Activated CD4-positive, CD25-positive, alpha-beta regulatory T cell treated with anti-CD3 and anti-CD28 coated beads, Interleukin-2, amount 50 U/mL, for 72 hours (primary cell): ENCODE measurements at places on chromosomes 13 and 19.

GRCh38 chr19:45499196-45500180 is 1.2 kb downstream of the PPM1N start:
- peak; percentile 57 for DNase-seq

DNA sequence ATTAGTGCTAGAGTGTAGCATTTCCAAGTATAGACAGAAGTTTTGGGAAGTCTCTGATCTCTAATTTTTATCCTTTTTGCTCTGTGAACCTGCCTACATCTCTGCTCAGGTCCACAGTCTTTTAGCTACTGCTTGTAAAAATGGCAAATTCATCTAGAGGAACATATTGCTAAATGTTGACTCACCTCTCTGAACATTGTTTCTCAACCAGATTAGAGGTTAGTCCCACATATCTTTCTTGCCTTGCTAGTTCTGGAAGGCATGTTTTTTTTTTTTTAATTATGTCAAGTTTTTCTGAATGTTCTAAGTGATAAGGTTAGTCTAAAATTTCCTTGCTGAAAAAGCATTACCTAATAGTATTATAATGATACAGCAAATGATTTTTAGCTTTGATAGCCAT is 2889.6 kb upstream of the PCDH20 start:
- no peak for DNase-seq

DNA sequence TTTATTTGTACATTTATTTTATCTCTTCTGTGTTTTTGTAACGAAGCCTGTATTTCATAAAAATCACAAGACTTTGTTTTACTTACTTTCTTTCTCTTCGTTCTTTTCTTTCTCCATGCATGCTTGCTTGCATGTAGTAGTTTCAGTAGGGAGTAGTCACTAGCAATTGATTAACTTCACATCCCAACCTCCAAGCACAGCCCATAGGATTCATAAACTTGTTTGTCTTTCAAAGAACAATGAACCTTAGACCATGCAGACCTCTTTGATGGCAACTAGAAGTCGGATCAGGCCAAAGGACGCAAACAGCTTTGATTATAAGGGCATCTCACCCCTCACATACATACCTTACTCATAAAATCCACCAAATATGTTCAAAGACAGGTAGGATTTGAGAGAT is 3.1 kb upstream of the PRR20A start:
- DNase-seq, result no peak

GRCh38 chr13:60562096-60562780 is 165.2 kb downstream of the TDRD3 start:
- DNase-seq, result no peak

DNA sequence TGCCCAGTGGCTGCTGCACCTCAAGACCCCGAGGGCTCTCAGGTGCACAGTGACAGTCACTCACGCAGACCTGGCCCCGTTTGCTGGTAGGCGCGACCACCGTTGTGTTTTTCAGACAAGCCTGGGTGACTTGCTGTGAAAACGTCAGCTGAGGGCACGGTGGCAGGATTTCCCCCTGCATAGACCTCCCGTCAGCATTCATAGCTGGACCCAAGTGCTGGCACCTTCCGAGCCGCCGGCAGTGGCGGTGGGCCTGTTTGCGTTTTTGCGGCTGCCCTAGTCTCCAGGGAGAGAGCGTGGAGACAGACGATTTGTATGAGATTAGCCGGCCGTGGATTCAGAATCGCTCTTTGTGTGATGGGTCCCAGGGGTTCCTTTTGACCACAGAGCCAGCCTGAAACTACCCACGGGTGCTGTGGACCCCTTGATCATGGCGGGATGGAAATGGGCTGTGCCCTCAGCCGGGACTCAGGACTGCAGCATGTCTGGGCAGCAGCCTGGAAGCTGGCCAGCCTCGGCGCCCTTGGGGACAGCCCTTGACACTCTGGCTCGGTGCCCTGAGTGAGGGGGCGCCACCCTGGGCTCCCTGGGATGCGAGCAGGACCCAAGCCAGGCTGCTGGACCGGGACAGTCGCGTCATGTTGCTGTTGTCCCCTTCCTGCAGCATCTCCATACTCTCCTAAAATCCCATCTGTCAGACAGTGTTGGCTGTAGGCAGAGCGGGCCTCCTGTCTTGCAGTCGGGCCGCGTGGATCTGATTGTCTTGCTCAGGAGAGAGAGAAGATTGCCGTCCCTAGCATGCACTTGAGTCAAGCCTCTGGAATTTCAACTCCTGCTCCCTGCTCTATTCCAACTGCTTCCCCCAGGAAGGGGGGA is 8.6 kb downstream of the KDM4B start:
- DNase-seq, result no peak

DNA sequence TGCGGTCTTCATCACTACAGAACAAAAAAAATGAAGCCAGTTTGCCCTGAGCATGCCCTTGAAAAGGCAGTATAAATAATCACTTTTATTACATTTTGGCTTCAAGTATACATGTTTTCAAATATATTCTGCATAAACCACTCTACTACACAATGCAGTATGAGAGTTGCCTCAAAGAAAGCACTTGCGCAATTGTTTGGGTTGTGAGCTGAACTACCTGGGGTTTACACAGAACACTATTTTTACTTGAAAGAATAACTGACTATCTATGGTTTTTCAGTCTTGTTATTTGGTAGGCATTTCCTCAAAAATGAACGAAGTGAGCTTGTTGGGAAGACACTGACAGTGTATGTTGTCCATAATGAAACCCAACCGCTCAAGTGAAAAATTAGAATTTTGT is 264.4 kb upstream of the KLF12 start:
- no peak for DNase-seq

DNA sequence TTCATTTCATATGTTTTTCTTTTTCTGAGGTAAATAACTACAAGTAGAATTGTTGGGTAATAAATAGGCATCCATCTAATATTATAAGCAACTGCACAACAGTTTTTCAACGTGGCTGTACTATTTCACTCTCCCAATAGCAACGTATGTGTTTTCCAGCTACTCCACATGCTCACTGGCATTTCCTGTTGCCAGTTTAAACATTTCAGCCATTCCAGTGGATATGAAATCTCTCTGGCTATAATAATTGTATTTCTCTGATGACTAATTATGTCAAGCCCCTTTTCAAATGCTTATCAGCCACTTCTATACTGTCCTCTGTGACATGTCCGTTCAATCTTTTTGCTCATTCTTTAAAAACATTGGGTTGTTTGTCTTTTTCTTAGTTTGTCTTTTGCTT is 26.8 kb upstream of the ALOX5AP start:
- no peak for DNase-seq

- DNase-seq, result no peak
Observed at GRCh38 chr19:13899393-13899792, 6.5 kb downstream of the BRME1 start.

- DNase-seq, result peak; percentile 66
Observed at GRCh38 chr19:3556978-3557460, 367 bp downstream of the MFSD12 start.

- no peak for DNase-seq
Observed at GRCh38 chr13:21996049-21996448, 325.2 kb downstream of the FGF9 start.
